ENCODE measurements at places on chromosomes 1 and 21. TPM values are rescaled to one million over a fixed set of nuclear protein-coding genes. Genes with fewer than 3 reads are reported as not detected.

The DDAH1 gene
- total RNA-seq: 34.0 TPM

- no peak for DNase-seq
Measured at GRCh38 chr1:3028531-3029282, 7.4 kb downstream of the ACTRT2 start.

DNA sequence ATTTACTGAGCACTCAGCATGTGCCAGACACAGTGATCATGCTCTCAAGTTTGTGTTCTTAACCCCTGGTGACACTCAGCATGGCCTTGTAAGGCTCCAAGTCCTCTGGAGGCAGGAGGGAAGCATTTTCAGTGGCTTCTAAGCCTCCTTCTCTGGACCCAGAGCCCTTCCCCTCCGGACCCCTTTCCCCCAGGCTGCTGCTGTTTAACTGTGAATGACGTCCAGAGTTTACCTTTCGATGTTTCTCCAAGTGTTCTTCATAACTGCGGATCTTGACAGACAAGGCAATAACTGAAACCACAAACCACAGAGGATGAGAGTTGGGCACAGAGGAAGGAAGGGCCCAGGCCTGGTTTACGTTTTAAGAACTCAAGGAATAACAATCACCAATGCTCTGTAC lies 6.5 kb downstream of the MRPS15 start:
- DNase-seq: no peak

- no peak for DNase-seq
Measured at GRCh38 chr1:191695865-191696264, 462.4 kb upstream of the RGS18 start.

The LEFTY2 gene
- not detected for total RNA-seq

- DNase-seq: peak; percentile 9
Measured at GRCh38 chr1:236345728-236346127, 48.4 kb upstream of the EDARADD start.

Measured in NCI-H460 (cell line).